ENCODE measurements at places on chromosomes 2 and 18.

- DNase-seq, result no peak
Measured at GRCh38 chr18:3874581-3874980, 424.6 kb downstream of the TGIF1 start.

DNA sequence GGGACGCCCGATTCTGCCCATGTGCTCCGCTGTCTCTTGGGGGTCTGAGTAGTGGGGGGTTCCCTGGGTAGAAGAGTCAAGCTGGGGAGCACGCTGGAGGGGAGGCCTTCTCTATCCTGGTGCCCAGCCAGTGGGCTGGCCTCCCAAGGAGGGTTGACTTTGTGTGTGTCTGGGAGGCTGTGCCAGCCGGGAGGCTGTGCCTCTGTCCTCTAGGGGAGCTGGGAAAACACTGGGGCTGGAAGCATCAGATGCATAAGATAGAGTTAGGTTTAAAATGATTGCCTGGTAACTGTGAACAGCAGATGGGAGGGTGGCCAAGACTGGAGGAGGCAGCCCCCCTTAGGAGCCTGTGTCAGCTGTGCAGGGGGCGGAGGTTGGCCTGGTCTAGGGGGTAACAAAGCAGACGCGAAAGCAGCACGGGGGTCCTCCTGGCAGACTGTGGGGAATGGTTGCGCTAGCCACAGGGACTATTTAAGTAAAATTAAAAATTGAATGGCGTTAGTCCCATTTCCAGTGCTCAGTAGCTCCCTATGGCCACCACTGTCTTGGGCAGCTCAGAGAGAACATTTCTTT lies 1.3 kb downstream of the ING5 start:
- peak; percentile 15 for DNase-seq

- no peak for DNase-seq
Measured at GRCh38 chr2:183124957-183125255, 663 bp downstream of the NUP35 start.

GRCh38 chr2:175579646-175580045 lies 398.1 kb upstream of the ATP5MC3 start:
- no peak for DNase-seq

DNA sequence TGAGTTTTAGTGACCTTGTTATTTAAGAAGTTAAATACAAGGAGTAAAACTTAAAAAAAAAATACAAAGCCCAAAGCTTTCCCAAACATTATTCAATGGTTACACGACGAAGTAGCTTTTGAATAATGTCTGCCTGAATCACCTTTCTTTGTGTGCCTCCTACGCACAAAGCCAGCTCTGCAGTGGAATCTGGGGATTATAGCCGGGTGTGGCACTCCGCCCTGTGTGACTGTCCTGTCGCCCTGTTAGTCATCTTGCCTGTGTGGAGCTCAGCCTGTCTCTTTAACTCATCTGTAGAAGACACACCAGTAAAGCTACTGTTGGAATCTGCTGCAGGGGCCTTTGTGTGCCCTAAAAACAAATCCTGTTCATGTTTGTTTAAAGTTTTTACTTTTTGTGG lies 79.4 kb upstream of the TCF7L1 start:
- DNase-seq, result no peak

DNA sequence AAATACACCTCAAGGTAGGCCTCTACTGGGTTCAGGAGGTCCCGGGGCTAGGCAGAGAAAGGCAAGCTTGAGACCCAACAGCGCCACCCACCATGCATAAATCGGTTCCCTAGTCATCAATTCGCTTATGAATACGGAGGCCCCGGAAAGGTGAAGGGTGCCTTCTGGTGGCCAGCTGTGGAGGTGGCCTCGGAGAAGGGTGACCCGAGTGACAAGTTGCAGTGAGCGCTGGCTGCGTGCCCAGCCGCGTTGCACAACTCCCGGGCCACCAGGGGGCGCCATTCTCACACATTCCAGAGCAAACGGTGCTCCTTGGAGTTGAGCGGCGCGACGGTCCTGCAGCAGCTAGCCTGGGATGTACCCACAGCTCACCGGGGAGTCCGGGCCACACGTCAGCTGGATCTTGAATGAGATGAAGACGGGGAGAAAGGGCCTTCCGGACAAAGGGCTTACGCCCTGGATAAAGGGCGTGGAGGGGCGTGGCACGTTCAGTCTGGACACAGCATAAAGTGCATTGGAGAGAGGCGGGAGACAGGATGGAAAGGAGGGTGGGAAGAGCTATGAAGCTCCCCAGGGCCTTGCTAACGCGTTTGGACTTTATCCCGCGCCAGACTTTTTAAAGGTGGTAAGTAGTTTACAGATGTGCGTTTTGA lies 20.4 kb downstream of the TMSB10 start:
- peak; percentile 82 for DNase-seq

DNA sequence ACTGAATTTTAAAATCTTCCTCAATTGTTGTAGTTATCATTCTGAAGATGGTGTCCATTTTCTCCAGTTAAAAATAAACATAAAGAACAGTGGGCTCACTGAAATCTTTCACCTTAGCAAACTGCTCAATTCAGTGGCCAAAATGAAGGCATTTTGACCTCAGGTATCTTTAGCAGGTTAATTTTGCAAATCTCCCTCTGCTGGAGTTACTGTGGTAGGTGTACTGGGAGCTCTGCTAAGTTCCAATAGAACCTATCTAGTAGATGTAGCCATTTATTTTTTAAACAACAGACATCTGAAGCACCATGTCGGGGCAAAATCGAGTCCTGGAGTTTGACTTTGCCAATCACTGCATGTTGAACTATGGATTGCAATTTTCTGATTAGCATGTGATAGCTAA lies 177.1 kb downstream of the IRS1 start:
- DNase-seq, result no peak

DNA sequence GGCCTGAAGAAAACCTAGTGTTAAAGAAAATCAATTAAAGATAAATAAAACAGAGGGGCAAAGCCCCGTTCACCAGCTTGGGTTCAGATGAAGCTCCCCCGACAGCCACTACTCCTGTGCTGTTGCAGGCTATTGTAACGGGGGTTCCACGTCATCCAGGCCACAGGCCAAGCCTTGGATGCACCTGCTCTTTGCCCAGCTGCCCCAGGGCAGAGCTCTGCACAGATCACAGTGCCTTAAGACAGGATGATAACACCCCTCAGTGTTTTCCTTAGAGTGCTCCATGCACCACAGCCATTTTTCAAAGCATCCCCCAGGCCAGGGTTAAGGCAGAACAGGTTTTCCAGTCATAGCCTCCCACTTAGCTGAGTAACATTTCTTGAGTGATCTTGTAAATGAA lies 32.0 kb downstream of the FASTKD2 start:
- no peak for DNase-seq

- DNase-seq, result no peak
Measured at GRCh38 chr2:136070913-136071312, 47.0 kb downstream of the CXCR4 start.

DNA sequence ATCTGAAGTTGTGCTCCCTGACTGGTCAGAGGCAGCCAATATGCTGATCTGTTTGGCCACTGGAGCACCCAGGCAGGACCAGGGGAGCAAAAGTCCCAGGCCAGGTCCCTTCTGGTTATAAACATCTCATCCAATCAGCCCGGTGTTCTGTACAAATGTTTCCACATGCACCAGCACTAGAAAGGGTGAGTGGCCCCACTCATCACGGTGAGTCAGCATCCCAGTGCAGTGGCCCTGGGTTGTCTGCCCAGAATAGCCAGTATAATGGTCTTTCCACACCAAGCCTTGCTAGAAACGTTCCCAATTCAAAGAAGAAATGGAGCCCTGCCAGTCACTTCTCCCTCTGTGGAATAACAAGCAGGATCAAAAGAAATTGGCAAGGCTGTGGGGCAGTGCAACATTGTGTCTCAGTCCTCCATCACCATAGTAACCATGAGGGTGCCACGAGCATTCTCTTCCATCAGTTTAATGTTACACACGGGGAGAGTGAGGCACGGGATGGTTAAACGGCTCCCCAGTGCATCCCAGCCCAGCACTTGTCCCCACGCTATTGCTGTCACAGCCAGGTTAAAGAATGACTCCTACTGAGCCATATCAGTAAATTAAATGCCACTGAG lies 174.9 kb downstream of the SEPTIN10 start:
- no peak for DNase-seq

GRCh38 chr2:54915101-54915500 lies 135.2 kb downstream of the RTN4 start:
- DNase-seq, result no peak

DNA sequence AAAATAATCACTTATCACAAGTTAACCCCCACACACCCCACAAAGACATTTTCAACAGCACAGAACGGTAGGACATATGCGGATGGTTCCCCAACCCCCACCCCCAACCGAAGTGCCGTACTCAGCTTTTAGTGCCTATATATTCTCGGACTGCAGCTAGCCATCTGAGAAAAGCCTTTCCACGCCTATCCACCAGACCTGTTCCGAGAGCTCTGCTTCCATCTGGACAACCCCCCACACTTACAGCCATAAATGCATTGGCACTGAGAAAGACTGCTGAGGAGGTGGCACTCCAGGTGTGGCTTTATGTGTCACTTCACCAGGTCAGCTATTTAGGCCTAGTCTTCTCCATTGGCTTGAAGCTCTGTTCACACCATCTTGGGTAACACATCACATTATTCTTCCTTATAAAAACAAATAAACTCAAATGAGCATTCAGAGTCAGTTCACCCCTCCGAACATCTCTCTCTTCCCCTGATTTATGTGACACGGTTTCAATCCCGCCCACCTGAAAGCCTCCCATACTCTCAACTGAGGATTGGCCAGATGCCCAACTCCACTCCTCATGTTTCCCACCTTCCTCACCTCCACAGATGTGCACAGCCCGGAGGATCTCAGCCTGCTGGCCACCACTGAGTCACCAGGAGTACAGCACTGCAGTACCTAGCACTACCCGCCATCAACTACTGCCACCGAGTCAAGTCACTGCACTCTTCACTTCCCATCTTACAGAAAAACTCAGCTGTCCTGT lies 127.4 kb downstream of the CACNB4 start:
- DNase-seq, result no peak

DNA sequence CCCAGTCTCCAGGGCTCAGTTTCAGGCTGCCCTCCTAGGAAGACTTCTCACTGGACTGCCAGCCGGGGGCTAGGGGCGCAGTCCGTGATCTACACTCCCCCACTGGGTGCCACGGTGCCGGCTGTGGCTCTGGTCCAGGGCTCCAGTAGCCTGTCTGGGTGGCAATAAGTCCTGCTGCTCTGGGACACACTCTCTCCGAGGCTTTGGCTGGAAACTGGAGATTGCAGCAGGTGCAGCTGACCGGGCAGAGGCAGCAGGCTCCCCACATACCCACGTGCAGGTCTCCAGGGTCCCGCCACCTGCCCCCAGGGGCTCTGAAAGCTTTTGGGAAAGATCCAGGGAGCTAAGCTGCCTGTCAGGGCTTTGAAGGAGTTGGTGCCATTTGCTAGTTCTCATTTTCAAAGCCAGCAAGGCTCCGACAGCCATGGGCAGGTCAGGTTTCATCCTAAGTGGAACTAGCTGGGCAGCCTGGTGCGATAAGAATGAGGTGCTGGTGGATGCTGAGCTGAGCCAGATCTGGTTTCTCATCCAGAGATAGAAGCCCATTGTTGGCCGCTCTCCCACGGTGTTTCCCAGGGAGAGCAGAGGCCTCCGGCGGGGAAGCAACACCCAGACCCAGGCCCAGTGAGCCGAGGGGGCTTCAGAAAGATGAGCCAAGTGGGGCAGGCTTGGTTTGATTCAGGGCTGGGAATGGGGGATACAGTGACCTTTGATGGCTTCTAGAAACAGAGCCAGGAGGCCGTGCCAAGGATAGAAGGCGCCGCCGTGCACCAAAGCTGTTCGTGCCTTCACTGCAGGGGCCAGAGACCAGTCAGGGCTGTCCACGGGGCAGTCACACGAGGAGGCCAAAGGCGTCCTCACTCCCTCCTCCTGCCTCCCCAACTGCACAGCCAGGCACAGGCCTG lies 141.7 kb upstream of the GPC1 start:
- peak; percentile 29 for DNase-seq

DNA sequence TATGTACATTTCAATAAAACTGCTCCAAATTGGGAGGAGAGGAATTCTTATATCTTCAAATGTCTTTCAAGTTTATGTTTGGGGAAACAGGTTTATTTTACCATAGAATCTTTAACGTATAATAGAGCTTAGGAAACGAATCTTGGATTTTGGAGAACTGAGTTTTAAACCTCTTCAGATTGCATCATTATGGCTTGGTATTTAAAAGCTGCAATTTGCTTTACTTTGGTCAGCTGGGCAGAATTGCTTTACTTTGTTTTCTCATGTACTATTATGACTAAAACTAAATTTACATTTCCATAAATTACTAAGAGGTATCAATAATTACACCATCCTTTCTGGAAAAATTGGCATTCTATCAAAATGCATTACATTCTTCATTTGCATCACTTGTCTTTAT lies 54.6 kb downstream of the BAZ2B start:
- DNase-seq, result no peak

DNA sequence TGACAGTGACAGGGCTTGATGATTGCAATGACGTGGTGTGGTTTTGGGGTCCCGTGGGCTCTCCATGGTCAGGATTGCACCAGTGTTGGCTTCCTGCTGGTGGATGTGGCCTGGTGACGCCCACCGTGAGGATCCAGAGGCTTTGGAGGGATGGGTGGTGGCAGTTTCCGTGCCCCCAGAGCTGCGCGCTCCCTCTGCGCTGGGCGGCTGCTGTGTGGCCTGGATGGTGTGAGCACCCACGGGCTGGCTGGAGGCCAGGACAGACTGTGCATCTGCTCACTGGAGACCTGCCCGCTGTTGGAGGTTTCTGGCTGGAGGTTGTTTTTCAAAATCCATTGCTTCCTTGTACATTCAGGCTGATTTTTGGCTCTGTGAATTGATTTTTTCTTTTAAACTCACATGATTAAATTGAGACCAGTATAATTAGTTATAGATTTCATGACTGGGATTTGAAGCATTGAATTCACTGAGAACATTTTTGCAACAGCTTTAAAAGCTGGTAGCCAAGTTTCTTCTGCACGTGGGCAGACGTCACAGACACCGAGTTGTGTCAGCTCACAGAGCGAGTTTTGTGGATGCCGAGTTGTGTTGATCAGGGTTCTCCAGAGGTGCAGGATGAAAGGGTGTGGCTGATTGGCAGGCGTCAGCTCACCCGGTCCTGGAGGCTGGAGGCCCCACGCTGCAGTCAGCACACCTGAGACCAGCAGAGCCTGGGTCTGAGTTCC lies 72.7 kb downstream of the KCNG2 start:
- DNase-seq, result no peak

DNA sequence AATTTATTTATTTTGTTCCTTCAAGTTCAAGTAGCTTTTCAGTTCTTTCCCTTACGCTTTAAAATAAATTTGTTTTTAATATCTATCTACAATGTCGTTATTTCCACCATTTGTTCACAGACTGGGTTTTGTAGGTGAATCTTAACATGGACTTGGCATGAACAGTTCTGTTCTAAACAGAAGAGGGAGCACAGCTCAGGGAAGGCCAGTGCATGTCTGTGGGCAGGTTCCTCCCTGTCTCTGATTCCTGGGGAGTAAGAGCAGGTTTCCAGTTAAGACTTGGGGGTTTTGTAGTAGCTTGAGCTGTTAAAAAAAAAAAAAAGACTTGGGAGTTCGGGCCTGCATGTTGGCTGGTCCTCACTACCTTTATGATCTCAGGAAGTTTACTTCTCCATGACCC lies 11.1 kb downstream of the TTL start:
- DNase-seq, result no peak
